ENCODE measurements at places on chromosomes 12 and 14.

GRCh38 chr14:34365309-34365915, 96.6 kb downstream of the SPTSSA start:
- DNase-seq: no peak

DNA sequence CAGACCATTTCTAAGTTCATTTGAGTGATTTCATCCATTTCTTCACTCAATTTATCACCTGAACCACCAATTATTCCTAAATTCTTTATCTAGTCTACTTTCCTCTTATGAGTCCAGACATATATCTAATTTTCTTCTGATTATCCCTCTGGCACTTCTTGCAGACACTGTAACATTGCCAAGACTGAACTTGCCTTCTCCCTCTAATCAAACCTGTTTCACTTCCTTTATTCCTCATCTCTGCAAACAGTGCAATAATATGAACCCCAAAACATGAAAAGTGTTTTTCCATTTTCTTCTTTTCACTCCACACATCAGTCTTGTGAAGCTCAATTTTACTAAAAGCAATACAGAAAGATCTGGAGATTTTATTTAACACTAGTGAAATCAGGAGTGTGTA, 37.8 kb upstream of the PTPRQ start:
- DNase-seq: no peak

DNA sequence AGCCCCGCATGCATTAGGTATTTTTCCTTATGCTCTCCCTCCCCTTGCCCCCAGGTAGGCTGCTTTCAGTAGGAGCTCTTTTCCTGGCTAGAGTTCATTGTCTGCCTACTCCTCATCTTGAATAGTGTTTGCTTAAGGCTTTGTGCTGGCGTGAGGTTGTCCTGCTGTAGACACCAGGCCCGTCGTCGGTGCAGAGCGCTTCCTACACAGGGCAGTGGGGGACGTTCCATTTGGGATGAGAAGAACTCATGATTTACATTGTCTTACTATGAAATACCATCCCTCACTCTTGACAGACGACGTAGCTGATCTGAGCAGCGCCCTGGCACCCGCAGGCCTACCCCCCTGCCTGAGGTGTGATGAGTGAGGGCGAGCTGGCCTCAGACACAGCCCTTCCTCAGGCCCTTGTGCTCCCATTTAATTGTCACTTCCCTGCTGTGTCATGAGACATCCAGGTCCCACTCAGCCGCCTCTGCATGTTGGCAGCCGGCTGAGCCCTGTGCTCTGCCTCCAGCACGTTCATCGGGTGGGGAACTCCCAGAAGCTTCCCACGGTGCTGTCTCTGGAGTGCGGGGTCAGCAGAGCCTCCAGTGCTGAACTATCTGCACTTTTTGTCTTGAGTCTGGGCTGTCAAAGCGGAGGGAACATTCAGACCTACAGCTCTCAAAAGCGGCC, 76.0 kb downstream of the WDR20 start:
- no peak for DNase-seq

DNA sequence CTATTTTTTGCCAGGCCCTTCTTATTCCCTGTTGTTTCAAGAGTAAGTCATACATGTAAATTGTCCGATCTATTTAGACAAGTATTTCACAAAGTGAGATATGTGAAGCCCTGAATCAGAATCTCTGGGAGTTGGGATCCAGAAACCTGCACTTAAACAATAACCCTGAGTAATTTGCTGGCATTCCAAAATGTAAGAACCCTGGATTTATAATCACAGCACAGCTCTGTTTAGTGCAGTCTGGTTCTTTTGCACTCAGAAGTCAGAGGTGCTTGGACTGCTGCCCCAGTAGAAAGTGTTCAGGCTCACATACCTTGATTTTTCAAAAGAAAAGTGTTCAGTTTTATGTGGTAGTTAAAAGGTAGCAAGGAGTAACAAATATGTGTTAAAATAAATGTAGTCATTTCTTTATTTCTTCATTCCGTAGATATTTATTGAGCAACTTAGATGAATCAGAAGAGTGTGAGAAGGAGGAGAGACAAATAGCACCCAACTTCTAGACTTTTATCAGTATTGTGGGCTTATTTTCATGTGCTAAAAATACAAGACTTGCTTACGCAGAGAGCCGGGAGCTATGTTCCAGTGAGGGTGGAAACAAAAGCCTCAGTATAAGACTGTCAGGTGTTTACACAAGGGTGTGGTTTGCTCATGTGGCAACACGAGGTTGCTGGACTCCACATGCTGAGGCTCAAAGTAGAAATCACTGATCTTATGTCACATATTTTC, 70.1 kb downstream of the SYNE2 start:
- DNase-seq: no peak

- no peak for DNase-seq
Measured at GRCh38 chr12:80811957-80812708, 95.4 kb downstream of the MYF5 start.

Measured in NCI-H2171 treated with DMSO at 0.1 percent for 48 hours (cell line).